ENCODE measurements at places on chromosomes 5 and 9.

GRCh38 chr9:76218117-76218885, 175.9 kb downstream of the RFK start:
- DNase-seq: no peak

- DNase-seq: peak; percentile 30
These were observed 331.9 kb upstream of the CCNG1 start for GRCh38 chr5:163105456-163105855.

DNA sequence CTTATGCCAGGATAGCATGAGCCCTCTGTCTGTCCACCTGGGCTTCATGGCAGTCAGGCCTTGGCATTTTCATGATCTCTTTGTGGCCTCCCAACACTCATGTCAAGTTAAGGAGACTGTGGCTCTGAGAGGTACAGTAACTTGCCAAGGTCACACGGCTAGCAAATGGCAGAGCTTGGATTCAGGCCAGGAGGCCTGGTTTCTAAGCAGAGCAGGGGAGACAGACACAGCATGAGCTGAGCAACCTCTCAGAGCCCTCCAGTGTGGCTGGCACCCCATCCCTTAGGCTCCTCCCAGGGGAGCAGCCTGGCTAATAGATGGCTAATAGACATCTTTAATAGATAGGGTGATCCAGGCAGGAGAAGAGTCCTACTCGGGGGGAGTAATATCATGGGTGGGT, 4.1 kb downstream of the SYNPO start:
- no peak for DNase-seq

GRCh38 chr9:81906671-81907070, 21.6 kb upstream of the SPATA31D4 start:
- DNase-seq: no peak

- DNase-seq: no peak
These were observed 637 bp downstream of the CBY3 start for GRCh38 chr5:179680014-179680779.

- DNase-seq: peak; percentile 99
These were observed 3.5 kb upstream of the EXOSC2 start for GRCh38 chr9:130689937-130690700.

DNA sequence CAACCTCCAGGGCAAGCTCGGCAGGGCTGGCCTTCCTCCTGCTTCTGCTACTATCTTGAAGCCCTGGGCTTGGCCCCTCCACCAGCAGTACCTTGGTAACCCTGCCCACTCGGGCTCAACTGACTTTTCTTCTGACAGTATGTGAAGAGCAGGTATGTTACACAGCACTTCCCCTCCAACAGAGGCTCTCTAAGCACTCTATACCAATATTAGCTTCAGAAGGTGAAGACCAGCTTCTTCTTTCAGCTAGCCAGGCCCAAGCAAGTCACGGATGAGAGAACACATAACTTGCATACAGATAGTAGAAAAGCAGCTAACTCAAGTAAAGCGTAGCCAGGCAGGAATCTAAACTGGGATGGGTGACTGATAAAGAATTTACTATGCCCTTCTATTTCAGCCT, 64.3 kb downstream of the FEM1C start:
- no peak for DNase-seq

DNA sequence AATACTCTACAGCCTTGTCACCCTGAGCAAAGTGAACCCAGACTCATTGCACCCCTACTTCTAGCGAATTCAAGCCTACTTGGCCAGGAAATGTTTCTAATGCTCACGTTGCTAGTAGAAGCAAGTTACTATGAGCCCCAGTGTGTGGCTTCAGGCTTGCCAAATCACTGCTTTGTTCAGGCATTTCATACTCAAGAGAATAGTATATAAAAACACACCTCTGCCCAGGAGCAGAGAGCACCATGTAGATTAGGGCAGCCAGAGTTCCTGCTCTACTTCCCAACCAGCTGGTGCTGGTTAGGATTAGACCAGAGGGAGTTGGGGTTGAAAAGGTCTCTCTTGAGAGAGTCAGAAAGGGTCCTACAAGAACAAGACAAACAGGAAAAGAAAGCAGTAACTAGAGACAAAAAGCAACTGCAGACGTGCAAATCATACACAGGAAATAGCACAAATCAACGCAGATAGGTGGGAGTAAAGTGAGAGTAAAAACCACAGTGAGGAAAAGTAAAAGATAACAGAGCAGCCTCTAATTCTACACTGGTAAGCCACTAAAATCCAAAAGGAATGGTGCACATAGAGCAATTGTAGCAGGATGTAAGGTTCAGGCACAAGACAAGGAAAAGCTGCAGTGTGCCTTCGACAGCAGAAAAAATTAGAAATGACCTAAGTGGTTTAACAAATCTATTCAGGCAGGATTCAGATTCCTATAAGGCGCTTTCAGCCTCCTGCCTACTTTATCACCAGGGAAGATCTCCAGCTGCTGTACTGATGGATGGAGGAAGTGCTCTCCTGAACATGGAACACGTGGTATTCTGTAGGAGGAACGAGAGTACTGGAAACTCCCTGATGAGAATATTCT, 49.6 kb upstream of the KIF2A start:
- no peak for DNase-seq

- DNase-seq: no peak
These were observed 94.7 kb downstream of the RICTOR start for GRCh38 chr5:38979535-38979934.

GRCh38 chr9:77015327-77016048, 4.0 kb upstream of the FOXB2 start:
- no peak for DNase-seq

DNA sequence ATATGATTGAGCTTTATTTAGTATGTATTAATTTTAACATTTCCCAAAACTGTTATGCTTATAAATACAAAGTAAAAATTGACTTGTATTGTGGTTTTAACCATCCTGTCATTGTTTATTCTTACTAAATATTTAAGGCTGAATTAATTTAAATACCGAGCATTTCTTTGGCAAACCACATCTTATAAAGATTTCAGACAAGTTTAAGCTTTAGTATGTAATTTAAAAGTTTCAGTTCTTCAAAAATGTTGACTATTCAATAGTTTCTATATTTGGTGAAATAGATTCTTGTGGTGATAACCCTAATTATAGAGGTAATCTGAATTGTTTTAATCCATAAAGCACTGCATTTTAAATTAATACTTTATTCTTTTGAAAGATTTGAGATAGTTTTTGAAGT, 65.5 kb downstream of the CCNH start:
- no peak for DNase-seq

- DNase-seq: peak; percentile 79
These were observed 44.9 kb upstream of the GNPDA1 start for GRCh38 chr5:142057697-142058056.

DNA sequence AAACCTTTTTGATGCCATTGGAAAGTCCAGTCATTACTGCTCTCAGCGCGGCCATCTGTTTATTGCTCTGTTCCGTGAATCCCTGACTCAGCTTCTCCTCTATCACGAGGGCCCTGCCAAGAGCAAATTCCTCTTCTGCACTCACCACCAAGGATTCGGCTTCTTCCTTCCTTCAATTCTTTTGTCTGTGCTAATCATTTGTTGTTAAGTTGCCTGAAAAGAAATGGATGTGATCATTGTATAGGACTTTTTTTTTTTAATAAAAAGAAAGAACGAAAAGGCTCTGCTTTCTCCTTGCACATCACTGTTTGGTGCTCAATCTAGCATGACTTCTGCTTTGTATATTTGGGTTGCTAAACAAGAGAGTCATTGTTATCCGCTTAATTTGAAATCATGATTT, 128.7 kb upstream of the PIK3R1 start:
- no peak for DNase-seq

- DNase-seq: no peak
These were observed 23.3 kb downstream of the SGCD start for GRCh38 chr5:156350256-156350655.

DNA sequence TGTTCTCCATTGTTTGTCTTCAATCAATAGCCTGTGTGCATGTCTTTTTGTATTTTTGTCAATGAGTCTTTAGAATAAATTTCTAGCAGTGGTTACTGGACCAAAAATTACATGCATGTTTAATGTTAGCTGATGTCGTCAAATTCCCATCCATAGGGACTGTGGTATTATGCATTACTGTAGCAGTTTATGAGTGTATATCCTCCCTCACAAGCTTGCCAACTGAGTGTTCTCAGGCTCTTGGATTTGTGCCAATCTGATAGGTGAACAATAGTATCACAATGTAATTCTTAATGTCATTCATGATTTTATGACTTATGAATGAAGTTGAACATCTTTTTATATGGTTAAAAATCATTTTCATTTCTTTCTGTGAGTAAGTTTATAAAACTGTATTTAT, 13.0 kb downstream of the SNX24 start:
- peak; percentile 48 for DNase-seq

- DNase-seq: no peak
These were observed 58.5 kb downstream of the ZNF462 start for GRCh38 chr9:106921341-106921899.

DNA sequence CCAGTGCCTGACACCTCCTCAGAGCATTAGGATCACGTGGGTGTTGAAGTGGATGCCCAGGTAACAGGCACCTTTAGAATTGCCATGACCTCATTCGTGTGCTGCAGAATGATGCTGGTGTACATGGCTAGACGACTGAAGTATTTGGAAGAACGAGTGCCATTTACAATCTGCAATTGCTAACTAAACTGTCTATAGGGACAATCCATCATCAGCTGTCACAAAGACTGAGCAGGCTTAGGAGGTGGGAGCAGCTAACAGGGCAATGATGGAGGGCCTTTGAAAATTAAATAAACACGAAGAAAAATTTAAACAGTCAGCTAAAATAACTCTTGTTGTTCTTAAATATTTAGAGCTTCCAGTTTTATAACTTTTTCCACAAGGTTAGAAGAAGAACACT, 375.8 kb downstream of the GADD45G start:
- DNase-seq: no peak

- no peak for DNase-seq
These were observed 437.3 kb downstream of the DTWD2 start for GRCh38 chr5:118551031-118551430.

DNA sequence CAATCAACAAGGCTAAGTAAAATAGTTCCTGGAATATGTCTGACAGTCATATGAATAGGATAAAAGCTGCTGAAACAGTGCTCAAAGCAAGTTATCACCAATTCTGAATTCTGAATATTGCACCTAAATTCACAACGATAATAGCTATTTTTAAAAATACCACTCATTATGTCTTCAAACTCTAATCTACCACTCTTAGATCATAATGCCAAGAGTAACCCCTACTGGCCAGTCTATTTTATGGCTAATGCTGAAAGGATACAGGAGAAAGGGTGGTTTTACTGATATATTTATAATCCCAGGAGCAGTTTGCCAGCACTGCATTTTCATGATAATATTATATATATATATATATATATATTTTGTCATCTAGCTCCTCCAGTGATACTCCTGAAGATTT, 232.8 kb downstream of the PDE4D start:
- DNase-seq: peak; percentile 46

- no peak for DNase-seq
These were observed 45.7 kb downstream of the PLAC8L1 start for GRCh38 chr5:146059460-146060220.

DNA sequence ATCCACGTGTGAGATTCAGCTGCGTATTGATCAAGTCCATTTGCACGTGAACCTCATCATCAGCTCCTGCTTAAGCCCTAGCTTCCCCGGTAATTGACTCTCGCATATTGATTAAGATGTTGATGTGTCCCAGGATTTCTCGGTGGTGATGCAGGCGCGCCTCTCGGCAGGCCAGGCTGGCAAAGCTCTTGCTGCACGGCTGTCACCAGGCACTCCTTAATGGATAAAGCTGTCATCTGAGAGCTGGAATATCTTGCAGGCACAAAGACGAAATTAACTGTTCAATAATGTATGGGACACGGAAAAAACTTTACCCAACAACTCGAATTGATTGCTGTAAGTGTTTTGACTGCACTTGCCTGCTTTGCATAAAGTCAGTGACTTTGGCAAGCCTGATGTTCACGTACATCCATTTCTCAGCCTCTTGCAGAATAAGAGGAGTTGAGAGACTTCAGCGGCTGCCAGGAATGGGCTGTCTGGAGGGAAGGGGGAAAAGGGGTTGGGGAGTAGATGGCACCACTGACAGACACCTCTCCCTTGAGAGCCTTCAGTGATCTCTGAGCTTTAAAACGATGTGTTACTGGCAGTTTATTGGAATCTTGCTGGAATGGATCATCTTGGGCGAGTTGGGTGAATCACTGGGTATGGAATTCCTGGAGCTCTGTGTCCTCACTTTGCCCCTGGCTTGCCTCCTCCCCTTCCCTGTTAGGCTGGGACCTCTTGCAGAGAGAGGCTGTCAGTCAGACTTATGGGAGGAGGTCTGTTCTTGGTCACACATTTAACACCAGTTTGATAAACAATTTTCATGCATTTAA, 650.3 kb downstream of the CCDC171 start:
- peak; percentile 91 for DNase-seq
